ENCODE measurements at places on chromosomes 16 and 17. TPM values are rescaled to one million over a fixed set of nuclear protein-coding genes. Genes with fewer than 3 reads are reported as not detected.

Gene KRTAP2-1
- not detected for total RNA-seq

Gene HSPB9
- 0.18 TPM for total RNA-seq

Gene ATAD5
- 11.2 TPM for total RNA-seq

Gene KCNJ16
- 9.1 TPM for total RNA-seq

Gene MPP3
- total RNA-seq = 49.0 TPM

Gene CCL8
- 0.18 TPM for total RNA-seq

Gene MGAT5B
- 28.4 TPM for total RNA-seq

Gene NKD1
- total RNA-seq = 20.2 TPM

Gene TPSG1
- total RNA-seq = not detected

Gene RFNG
- 17.2 TPM for total RNA-seq

Gene SLC5A10
- 0.09 TPM for total RNA-seq

Gene CAPNS2
- total RNA-seq = 0.82 TPM

Gene ACSM2B
- total RNA-seq = not detected

Gene HOXB8
- not detected for total RNA-seq

Gene CASKIN1
- 19.0 TPM for total RNA-seq

Gene SALL1
- total RNA-seq = 5.0 TPM

Gene ZFP1
- 38.5 TPM for total RNA-seq

Gene ZFHX3
- total RNA-seq = 4.7 TPM
